Inflammatory macrophage treated with lipopolysaccharide for 4 hours (primary cell): ENCODE measurements at places on chromosomes 16 and 17.

DNA sequence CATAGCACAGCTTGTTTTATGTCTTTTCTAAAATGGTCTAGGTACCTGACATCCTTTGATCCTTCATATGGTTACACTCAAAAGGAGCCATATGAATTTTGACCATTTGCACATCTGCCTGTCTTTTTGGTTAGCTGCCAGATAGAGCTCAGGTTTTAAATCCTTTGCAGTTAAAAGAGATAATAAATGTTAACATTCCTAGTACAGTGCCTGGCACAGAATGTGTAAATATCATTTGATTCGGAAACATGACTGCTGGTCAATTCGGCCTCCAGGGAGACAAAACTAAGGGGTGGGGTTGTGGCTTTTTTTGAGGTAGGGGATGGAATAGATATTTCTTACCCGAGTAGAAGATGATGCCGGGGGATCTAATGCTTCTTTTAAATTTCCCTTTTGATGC is 64.2 kb downstream of the FTO start:
- DNase-seq: no peak

DNA sequence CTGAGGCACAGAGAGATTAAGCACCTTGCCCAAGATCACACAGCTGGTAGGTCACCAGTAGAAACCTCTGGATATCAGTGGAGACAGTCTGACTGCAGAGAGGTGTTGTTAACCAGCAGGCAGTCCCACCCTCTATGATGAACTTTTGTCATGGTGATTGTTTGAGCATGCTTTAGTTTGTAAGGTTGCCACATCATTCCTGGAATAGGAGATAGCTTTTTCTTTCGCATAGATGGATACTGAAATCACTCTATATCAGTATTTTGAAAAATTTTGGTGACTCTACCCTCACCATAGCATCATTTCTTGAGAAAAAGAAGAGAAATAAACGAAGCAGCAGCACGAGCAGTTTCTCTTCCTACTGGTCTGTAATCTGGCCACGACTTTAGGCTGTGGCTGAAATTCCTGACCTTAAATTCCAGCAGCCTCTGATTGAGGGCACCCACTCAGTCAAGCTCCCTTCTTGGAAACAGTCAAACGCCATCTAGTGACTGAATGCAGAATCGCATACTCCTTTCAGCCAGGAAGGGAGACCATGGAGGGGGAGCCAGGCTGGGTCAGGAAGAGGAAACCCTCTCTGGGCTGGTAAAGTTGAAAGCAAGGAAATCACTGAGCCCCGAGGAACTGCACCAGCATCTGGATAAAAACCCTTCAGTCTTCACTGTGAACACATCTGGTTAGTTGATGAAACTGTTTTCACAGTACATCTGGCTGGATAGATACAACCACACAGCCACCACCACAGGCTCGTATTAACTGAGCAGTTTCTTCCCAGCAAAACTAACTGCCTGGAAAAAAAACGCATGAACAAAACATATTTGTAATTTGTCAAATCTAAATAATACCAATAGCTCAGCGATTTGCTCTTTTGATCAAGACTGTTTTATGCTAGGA is 108.5 kb upstream of the XYLT1 start:
- peak; percentile 64 for DNase-seq

GRCh38 chr17:68446626-68447041 is 10.7 kb downstream of the WIPI1 start:
- no peak for DNase-seq

DNA sequence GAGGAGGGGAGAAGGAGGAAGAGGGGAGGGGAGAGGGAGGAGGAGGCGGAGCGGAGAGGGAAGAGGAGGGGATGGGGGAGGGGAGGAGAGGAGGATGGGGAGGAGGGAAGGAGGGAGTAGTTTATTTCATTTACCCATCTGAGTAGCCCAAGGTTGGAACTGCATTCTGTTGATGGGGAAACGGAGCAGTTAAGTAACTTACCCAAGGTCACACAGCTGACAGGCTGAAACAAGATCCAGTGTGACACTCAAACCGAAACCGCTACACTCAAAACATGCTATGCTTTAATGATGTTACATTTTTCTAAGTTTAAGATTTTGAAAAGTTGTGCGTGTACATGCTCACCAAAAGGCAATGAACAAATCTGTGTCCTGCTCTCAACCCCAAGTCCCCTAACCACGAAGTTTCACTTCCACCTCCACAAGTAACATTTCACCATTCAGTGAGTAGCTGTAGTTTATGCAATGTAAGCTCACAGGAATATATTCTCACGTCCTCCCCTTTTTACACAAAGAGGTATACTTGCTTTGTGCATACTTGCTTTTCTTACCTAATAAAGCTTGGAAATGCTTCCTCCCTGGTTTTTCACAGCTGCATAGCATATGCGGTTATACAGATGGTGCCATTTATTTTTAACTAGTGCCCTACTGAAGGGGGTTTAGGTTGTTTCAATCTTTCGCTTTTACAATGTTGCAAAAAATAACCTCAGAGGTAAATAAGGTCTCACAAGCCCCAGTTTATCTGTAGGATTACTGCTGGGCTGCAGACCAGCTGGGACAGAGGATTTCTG is 275.3 kb downstream of the PARN start:
- peak; percentile 94 for DNase-seq

DNA sequence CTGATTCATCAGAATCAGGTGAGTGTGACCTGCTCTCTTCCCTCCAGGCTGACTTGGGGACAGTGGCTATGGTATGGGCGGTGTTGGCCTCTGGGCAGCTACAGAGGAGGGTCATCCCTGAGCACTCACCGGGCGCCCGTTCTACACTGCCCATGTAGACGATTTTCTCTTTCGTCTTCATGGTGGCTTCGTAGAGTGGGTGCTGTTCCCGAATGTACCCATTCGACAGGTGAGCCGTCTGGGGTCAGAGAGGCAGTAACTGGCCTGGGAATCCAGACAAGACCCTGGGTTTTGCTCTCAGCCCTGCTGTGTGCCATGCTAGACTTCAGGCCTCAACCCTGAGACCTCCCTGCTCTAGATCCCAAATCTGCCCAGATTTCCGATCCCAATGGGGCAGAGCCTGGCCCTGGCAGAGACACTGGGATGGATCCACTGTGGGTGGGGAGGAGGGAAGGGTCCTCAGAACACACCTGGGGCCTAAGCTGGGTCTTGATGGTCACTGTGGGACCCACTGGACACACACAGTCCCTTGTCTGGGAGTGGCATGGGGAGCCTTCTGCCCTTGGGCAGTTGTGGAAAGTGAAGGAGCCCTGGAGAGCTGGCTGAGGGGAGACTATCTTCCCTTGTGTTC is 13.2 kb downstream of the USP6 start:
- no peak for DNase-seq

- DNase-seq: peak; percentile 43
Measured at GRCh38 chr16:71499775-71500364, 10.7 kb upstream of the ZNF19 start.

- no peak for DNase-seq
Measured at GRCh38 chr16:52963212-52963854, 89.4 kb downstream of the CHD9NB start.

- DNase-seq: no peak
Measured at GRCh38 chr17:9120471-9120870, 99.2 kb downstream of the NTN1 start.

- DNase-seq: no peak
Measured at GRCh38 chr17:13729466-13730134, 127.9 kb upstream of the HS3ST3A1 start.

- DNase-seq: no peak
Measured at GRCh38 chr17:6714315-6714874, 1.2 kb upstream of the SLC13A5 start.

DNA sequence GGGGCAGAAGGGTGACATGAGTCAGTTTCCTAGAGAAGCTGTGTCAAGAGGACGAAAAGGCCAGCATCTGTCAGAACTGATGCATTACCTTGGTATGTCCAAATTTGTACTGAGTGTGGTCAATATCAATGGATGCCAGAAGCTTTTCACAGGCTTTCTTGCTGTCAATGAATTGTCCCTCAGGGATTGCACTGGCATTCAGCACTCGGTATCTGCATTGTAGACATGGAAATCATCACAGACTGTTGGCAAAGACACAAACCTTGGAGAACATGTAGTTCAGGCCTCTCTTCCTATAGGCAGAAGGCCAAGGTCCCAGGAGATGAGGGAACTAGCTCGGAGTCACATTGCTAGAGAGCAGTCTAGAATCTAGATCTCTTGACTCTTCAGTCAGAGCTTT is 16.6 kb downstream of the MYH3 start:
- DNase-seq: no peak

- peak; percentile 78 for DNase-seq
Measured at GRCh38 chr16:10812312-10813098, 6.1 kb downstream of the TVP23A start.

DNA sequence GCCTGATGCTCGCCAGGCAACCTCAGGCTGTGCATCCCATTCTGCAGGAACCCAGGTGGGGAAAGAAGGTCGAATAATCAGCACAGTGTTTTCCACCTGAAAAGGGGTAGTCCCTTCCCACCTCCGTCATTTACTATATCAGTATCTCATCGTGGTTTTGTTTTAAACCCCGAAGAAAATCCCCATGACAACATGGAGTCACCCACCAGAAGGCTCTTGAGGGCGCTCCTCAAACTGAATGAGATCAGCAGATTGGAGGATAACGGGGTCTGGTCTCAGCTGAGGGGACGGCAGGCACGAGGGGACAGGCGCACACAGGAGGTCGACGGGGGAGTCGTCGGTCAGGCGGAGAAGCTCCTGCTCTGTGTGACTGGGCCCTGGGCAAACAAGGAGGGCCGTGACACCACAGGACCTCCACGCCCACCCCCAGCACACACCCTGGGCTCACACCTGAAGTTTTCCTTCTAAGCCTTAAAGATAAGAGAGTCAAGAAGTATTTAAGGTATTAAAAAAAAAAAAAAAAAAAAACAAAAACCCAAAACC is 44.2 kb downstream of the MARF1 start:
- DNase-seq: no peak

DNA sequence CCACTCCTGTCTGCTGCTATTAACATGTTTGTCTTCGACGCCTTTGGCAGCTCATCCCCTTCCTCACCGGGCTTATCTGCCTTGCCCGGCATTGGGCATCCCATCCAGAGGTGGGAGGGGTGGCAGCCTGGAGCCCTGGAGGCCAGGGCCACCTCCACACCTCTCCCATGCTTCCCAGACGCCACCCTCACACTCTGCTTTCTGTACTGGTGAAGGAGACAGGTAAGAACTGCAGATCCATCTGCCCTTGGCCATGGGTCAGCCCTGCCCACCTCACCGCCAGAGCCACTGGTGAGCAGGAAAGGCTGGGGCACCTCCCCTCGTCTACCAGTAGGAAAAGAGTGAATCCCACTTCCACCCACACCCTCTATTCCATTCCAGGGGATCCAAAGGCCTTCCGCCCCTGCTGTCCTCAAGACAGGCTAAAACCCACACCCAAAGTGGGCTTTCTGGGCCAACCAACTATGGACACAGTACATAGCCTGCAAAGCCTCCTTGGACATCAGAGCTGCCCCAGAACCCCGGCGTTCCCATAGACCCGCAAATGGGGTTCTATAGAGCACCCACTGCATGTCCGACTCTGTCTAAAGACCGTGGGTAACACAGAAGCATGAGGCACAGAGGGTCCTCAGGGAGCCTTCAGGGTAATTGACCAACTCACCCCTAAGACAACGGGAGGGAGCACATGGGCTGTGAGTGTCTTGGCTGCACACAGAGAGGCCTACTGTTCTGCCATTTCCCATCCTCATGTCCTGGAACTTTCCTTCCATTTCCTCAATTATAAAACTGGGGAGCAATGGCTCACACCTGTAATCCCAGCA is 23.4 kb upstream of the RBFOX3 start:
- DNase-seq: no peak

GRCh38 chr17:76081295-76082210 is 2.6 kb downstream of the ZACN start:
- no peak for DNase-seq

GRCh38 chr17:62000186-62000585 is 64.9 kb downstream of the MED13 start:
- DNase-seq: no peak

GRCh38 chr16:83136924-83137323 is 510.2 kb downstream of the CDH13 start:
- DNase-seq: no peak

DNA sequence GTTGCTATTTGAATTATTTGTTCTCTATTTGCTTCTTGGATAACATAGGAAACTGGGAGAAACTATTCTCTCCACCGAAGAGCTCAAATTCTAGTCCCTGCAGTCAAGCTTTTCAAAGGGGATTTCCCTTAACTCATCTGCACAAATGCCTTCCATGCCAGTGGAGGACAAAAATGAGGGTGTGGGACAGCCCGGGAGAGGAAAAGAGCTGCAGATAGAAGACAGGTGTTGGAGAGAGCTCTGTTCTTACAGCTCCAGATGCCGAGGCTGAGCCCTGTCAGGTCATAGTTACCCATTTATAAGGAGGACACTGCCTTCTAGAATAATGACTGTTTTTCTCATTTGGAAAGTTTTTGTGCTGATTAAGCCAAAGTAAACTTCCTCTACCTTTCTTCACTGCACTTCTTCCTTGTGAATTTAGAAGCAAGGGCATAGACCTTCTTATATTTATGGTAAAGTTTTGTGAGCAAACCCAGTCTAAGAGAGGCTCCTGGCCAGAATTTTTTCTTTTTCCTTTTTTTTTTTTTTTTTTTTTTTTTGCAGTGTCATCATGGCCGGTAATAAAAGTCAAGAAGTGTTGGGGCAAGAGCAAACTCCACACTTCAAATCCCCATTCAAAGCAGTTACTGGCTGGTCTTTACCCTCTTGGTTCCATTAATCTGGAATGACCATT is 177.2 kb downstream of the ABCC12 start:
- no peak for DNase-seq

- DNase-seq: no peak
Measured at GRCh38 chr17:73653810-73654209, 9.6 kb upstream of the SDK2 start.

GRCh38 chr16:29757950-29758466 is 12.2 kb upstream of the C16orf54 start:
- no peak for DNase-seq

DNA sequence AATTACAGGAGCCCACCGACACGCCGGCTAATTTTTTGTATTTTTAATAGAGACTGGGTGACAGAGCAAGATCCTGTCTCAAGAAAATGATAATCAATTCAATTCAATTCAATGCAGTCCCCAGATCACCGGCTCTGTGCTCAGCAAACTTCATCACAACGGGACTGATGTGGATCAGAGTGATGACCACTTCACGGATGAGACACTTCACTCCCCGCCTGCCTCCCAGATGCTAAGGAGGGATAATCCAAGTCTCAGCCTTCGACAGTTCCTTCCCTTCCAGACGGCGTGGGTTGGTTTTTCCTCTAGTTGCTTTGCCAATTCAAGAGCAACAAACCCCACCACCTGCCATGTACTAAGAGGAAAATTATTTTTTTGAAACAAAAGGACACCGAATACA is 93.8 kb downstream of the ZDHHC7 start:
- no peak for DNase-seq

- DNase-seq: no peak
Measured at GRCh38 chr17:43442711-43443110, 41.1 kb upstream of the DHX8 start.
